ENCODE measurements at places on chromosomes 12 and 14. TPM values are rescaled to one million over a fixed set of nuclear protein-coding genes. Genes with fewer than 3 reads are reported as not detected.
A peak's percentile ranks its signal among the peaks of the same experiment; 100 is the strongest.

DNA sequence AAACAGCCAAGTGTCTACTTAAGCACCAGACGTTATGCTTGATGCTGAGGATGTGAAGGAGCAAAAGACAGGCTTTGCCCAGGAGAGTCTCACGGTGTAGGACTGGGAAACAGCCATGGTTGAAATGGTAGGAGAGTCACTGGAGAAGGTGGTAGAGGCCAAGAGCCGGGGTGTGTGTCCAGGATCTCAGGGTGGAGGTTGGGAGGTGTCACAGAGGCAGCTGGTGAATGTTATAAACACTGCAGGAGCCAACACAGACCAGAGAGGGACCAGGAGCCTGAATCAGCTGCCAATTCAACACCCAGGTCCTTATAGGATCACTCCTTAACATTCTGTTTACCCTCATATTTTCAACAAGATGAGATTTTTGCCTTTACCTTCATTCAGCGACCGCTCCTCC lies 7.5 kb downstream of the NID2 start:
- no peak for ATAC-seq

LMNTD1 gene
- total RNA-seq: not detected

MYF6 gene
- total RNA-seq: not detected

- peak; percentile 43 for ATAC-seq
These were observed 13.6 kb upstream of the FOXJ2 start for GRCh38 chr12:8018666-8019581.

DNA sequence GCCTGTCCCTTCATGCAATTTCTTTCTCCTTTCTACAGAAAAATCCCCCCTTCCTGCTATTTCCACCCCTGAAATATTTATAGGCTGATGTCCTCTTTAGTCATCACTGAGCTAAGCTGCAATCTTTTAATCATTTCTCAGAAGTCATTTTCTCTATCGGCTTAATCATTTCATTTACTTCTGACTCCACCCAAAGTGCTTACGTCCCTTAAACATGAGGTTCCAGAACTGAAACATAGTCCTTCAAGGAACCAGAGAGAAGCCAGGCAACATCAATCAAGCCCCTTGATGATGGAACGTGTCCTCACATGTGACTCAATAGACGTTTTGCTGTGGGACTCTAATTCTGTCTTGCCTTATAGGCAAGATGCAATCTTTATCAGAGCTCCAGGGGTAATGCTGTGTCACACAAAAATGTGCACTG lies 148.7 kb upstream of the KRR1 start:
- peak; percentile 61 for ATAC-seq

DNA sequence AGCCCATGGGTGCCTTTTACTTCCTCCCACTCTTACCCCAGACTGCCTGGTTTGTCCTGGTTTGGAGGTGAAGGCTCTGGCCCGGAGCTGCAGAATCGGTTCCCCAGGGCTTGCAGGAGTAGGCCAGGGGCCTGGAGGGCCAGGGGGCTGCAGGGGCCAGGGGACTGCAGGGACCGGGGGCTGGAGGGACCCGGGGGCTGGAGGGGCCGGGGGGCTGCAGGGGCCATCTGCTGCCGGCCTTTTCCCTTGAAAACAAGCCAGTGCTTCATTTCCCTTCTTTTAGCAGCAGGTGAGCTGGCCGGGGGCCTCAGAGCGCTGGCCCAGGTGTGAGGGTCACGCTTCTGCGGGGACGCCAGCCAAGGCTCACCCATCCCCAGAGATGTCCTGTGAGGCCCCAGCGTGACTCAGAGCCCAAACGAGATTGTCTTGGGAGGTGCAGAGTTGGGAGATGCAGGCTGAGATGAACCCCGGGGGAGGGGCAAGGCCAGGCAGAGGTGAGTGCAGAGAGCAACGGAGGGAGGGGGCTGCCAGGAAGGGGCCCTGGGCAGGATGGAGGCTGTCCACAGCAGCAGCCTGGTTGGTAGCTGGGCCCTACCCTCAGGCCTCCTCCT lies 154.9 kb downstream of the KIF26A start:
- no peak for ATAC-seq

GRCh38 chr12:46351886-46352650 lies 20.5 kb downstream of the SLC38A2 start:
- ATAC-seq: no peak

OTX2 gene
- total RNA-seq: not detected

POTEG gene
- not detected for total RNA-seq

HELB gene
- 21.9 TPM for total RNA-seq
